ENCODE measurements at places on chromosomes 3 and 15.

GRCh38 chr3:15979495-15979894 lies 181.7 kb upstream of the ANKRD28 start:
- no peak for DNase-seq

DNA sequence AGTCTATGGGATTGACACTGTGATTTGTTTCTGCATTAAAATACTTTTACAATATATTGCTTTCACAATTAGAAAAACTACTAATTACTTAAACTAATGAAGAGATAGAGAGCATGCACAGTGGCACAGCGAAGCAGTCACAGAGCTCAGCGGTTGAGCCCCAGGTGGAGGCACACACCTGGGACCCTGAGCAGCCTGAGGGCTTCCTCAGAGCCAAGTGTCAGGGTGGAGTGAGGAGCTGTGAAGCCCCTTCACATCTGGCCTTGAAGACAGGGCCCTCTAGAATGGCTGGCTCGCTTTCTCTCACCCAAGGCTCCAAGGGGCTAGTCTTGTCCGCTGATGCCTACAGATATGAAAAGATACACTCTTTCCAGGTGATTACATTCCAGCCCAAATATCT lies 287.7 kb downstream of the ZNF385D start:
- DNase-seq: no peak

DNA sequence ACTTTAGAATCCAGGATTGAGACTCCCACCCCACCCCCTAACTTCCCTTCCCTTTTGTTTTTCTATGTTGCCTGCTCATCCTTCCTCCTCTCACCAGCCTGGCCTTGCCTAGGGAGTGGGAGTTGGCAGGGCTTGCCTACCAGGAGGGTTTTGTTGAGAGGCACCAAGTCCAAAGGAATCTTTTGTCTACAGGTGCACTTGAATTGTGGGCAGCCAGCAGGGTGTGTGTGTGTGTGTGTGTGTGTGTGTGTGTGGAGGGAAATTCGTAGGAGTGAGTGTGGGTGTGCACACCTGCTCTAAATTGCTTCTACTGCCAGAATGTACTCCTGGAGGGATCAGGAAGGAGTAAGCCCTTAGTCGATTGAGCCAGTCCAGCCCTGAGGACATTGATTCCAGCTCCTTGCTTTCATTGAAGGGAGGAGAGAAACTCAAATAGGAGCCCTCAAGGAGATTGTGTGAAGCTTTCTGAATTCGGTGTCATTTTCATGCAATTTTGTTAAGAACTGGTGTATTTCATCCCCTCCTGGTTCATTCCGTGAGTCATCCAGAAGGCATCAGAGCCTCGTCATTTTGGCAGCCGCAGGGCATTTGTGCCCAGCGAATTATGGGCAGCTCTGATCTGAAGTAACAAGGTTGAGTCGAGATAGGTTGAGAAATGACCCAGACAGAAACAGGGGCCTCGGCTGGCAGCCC lies 112.1 kb downstream of the SLCO3A1 start:
- no peak for DNase-seq

- DNase-seq: no peak
Observed at GRCh38 chr3:156680243-156680914, 6.0 kb downstream of the TIPARP start.

DNA sequence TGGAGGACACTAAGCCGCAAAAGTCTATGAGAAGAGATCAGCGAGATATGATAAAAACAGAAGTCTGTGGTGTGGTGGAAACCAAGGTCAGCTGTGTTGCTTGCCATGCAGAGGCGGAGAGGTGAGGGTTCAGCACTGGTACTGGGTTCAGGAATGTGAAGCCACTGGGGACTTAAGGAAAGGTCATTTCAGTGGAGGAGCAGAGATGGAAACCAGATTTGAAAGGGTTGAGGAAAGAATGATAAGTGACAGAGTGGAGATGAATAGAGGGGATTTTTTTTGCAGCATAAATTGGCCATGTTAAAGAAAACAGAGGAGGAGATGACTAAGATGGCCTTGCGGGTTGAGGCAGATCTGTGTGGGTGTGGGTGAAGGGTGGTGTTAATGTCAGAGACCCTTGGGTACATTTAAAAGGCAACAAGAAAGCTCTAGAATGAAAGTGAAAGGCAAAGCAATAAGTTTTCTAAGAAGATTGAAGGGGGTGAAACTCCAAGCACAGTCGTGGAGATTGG lies 265.5 kb downstream of the ADAMTSL3 start:
- no peak for DNase-seq

DNA sequence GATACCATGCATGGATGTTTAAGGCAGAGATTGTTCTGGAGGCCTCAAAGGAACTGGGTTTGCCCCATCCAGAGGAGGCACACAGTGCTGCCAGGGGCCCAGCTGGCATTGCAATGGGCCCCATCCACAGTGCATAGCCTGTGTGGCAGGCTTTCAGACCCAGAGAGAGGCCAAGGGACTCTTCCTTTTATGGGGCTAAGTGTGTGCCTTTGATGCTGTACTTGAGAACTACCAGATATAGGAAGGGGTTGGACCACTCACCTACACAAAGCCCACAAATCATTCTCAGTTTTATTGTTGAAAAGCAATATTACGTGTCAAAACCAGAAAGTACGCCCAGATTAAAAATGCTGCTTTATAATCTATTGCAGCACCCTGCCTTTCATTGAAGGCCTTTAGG lies 134.9 kb downstream of the EPHB1 start:
- no peak for DNase-seq

- no peak for DNase-seq
Observed at GRCh38 chr15:92822216-92823144, 77.6 kb upstream of the CHD2 start.

- no peak for DNase-seq
Observed at GRCh38 chr3:13027154-13027553, 46.1 kb downstream of the IQSEC1 start.

- no peak for DNase-seq
Observed at GRCh38 chr15:79640206-79640605, 208.1 kb downstream of the MINAR1 start.

DNA sequence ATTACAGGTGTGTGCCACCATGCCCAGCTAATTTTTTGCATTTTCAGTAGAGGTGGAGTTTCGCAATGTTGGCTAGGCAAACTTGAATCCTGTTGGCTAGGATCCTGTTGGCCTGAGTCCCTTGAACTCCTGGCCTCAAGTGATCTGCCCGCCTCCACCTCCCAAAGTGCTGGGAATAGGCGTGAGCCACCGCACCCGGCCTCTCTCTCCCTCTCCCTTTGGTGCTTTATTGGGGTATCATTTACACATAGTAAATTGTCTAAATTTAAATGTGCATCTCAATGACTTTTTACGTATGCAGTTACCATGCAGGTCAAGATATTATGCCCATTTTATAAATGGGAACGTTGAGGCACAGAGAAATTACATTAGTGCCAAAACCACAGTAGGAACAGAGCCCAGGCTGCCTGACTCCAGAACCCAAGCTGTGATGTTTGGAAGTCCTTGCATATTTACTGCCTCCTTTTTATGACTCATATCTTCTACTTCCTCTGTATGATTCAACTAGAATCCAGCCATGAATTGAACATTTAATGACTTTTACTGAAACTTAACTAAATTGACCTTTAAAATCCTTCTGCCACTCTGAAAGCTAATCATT lies 34.0 kb upstream of the RPP14 start:
- DNase-seq: no peak

- DNase-seq: peak; percentile 1
Observed at GRCh38 chr15:56038015-56038414, 44.6 kb upstream of the NEDD4 start.

DNA sequence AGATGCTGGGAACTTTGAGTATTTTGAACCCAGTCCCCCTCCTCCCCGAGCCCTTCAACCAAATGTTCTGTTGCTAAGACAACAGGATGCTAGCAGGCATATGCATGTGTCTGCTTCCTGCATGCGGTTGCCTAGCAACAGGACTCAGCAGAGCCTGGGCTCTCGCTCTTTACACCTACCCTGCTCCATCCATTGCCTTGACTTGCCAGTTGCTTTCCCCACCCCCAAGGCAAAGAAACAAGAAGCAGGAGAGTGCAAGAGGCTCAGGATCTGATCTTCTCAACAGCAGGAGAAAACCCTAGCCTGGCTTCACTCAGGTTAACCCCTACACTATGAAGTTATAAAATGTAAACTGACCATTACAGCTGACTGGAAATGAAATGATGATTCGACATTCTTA lies 393.0 kb downstream of the IGSF11 start:
- no peak for DNase-seq

DNA sequence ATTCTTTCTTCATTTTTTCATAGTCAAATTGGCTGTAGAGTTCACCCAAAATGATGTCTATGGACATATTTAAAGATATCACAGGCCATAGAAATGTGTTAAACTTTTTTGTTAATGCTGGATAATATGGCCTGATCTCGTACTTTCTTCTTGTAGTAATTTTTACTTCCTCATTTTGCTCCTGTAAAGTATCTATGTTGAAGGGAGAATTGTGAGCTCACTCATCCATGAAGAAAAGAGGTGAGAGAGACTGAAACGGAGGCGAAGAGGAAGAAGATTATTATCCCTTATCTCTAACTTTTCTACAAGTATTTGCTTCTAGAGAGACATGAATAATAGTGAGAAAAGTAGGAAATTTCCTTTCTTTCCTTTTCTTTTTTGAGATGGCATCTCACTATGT lies 613.8 kb upstream of the TBL1XR1 start:
- no peak for DNase-seq

DNA sequence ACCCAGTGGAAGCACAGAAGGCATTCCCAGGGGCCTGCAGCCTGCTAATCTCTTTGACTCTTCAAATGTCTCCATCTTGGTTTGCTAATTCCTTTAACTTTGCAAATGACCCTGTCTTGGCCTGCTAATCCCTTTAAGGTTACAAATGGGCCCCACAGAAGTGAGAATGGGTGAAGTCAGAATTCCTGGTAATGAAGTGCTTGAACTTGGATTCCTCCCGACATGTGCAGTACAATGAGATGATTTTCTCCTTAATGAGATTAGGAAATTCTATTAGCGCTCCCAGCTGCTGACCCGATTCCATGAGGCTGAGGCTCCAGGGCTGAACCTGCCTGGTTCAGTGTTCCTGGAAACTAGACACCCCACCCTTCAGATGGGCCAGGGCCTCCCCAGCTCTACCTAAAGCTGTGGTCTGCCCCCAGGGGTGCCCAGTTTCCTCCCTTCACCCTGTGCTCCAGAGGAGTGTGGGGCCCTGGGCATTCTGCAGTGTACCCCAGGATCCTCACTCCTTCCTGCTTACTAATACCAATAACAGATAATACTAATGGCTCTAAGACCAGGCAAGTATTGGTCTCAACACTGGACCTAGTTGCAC lies 47.4 kb downstream of the SCN5A start:
- no peak for DNase-seq

GRCh38 chr3:168156479-168156878 lies 60.8 kb upstream of the GOLIM4 start:
- no peak for DNase-seq

DNA sequence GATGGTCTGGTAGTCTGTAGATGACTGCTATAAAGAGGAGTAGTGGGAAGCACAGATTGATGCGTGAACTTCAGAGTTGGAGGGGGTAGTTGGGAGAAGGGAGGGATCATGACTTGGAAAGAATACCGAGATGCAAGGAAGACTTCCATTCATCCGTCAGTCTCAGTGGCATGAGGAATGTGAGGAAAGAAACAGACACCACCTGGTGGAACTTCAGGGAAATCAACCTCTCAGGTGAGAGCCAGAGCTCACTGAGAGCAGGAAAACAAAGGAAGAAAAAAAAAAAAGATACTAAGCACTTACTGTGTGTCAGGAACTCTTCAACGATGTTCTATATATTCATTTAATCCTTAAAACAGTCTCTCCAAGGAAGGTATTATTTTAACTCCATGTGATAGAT lies 172.4 kb downstream of the OXSM start:
- DNase-seq: no peak

GRCh38 chr3:37824090-37824953 lies 37.4 kb upstream of the CTDSPL start:
- DNase-seq: no peak

DNA sequence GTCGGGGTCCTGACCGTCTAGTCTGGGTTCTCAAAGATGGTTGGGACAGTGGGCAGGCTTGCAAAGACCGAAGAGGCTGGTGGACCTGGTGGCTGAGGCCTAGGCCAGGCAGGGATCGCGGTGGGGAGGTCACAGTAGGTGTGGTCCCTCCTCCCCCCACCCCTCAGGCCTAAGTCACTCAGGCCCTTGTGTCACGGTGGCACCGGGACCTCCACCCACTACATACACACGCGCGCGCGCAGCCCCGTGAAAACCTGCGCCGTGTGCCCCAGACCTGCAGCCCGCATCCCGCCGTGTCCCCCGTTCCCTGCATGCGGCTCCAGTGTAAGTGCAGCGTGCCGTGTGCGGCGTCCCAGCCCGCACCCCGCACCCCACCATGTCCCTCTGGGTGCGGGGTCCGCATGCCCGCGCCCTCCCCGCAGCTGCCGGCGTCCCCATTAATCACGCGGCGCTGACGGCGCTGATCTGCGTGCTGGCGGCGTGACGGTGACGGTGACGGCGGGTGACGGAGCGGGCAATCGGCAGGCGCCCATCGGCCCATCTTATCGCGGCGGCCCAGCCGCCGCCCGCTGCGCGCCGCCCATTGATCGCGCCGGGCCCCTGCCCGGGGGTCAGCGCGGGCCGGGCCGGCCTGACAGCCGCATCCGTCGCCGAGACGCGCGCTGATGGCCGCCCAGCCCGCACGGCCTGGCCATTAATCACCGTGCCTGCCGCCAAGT lies 24.4 kb downstream of the SEC61A1 start:
- peak; percentile 26 for DNase-seq

- DNase-seq: no peak
Observed at GRCh38 chr3:183485585-183485984, 57.2 kb upstream of the MCF2L2 start.

- DNase-seq: no peak
Observed at GRCh38 chr15:41254560-41254959, 23.5 kb downstream of the CHP1 start.

DNA sequence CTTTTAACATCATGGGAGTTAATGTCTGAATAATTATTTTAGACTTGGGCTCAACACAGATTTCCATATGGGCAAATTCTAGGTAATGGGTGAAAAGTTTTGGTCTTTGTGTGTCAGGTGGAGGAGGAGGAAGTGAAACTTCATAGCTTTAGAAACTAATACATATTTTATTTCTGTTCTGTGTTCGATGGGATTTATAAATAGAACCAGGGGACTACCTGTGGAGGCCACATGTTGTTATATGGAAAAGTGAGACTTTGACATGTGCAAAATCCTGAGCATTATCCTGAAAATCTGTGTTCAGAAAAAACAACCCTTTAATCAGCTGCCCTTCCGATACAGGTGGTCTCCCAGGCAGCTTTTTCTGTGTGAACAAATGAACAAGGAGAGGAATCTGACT lies 209.5 kb downstream of the SOX2 start:
- no peak for DNase-seq

- no peak for DNase-seq
Observed at GRCh38 chr3:31356941-31357340, 175.8 kb upstream of the STT3B start.

GRCh38 chr3:133699903-133700302 lies 38.2 kb upstream of the TOPBP1 start:
- no peak for DNase-seq

GRCh38 chr15:58206151-58206550 lies 68.0 kb downstream of the AQP9 start:
- DNase-seq: no peak

GRCh38 chr3:73866846-73867245 lies 242.1 kb upstream of the PDZRN3 start:
- no peak for DNase-seq

- DNase-seq: no peak
Observed at GRCh38 chr3:181909241-181909640, 197.5 kb downstream of the SOX2 start.
